H1 (cell line): ENCODE measurements at places on chromosomes 12 and 14.

DNA sequence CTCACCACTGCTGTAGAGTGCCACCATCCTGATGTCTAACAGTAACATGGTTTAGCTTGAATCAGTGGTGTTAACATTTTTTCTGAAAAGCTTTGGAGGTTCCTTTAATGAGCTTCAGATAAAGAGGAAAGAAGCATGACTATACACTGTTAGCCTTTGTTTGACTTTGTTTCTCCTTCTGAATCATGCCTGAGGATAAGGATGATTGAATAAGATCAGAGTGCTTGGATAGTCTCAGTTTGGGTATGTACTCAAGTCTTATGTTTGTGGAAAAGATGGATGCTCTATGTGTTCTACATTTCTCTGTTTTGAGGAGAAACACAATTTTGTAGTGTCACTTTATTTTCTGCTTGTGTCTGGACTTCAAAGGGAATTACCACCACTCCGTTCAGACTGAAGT is 42.0 kb downstream of the GPATCH2L start:
- no peak overlapping the region for H3K27ac ChIP-seq
- H3K27me3 ChIP-seq: no peaks in the 10 kb centered on the region
- H3K4me3 ChIP-seq: no peak overlapping the region
- H3K4me1 ChIP-seq: no peaks in the 10 kb centered on the region; the same call in 1 of the 2 replicates

DNA sequence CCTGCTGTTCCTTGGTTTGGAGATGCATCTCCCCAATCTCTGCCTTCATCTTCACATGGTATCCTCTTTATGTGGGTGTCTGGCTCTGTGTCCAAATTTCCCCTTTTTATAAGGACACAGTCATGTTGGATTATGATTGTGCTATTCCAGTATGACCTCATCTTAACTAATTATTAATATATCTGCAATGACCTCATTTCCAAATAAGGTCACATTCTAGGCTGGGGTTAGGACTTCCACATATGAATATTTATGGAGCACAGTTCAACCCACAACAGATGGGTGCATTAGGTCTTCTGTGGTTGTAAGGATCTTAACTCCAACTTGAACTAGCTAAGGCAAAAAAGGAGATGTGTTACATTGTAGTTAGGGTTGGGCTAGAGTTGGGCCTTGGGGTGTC is 69.4 kb downstream of the ADCK1 start:
- H3K36me3 ChIP-seq: no peaks in the 10 kb centered on the region
- DNase-seq: no peak
- H3K4me1 ChIP-seq: no peaks in the 10 kb centered on the region
- no peak overlapping the region for H3K4me3 ChIP-seq

- H3K4me1 ChIP-seq: no peaks in the 10 kb centered on the region
- H3K27ac ChIP-seq: no peak overlapping the region
- H3K36me3 ChIP-seq: peaks cover 5% of the 10 kb centered on the region
- H3K27me3 ChIP-seq: no peaks in the 10 kb centered on the region
- no peak for DNase-seq
- no peak overlapping the region for H3K4me3 ChIP-seq
Measured at GRCh38 chr12:116011217-116011616, 266.3 kb downstream of the MED13L start.

DNA sequence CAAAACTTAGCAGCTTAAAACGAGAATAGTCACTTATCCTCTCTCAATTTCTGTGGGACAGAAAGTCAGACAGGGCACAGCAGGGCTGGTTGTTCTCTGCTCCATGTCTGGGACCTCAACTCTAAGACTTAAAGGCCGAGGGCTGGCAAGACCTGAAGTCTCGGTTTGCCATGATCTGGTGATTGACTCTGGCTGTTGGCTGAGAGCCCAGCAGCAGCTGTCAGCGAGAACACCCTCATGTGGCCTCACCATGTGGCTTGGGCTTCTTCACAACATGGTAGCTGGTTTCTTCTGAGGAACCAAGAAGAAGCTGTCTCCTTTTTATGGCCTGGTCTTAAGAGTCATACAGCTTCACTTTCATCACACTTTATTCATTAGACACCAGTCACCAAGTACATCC is 1.7 kb upstream of the VASH1 start:
- no peak overlapping the region for H3K27ac ChIP-seq
- no peak for DNase-seq
- H3K4me3 ChIP-seq: no peak overlapping the region
- H3K36me3 ChIP-seq: no peaks in the 10 kb centered on the region

DNA sequence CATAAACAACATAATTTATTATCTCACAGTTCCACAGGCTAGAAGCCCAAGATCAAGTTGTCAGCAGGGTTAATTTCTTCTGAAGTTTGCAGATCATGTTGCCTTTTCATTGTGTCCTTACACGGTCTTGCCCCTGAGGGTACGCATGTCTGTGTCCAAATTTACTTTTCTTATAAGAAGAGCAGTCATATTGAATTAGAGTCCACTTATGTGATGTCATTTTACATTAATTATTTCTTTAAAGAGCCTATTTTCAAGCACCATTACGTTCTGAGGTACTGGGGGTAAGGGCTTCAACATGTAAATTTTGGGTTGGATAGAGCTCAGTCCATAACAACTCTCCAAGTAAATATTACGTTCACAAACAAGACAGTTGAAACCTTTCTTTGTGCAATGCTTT is 236.6 kb upstream of the OR4E1 start:
- H3K27ac ChIP-seq: no peak overlapping the region
- H3K27me3 ChIP-seq: no peaks in the 10 kb centered on the region
- no peak overlapping the region for H3K4me3 ChIP-seq
- H3K4me1 ChIP-seq: no peaks in the 10 kb centered on the region
- no peak for DNase-seq

GRCh38 chr12:96047229-96048211 is 12.1 kb upstream of the LTA4H start:
- no peak overlapping the region for H3K4me3 ChIP-seq
- H3K27ac ChIP-seq: no peak overlapping the region

DNA sequence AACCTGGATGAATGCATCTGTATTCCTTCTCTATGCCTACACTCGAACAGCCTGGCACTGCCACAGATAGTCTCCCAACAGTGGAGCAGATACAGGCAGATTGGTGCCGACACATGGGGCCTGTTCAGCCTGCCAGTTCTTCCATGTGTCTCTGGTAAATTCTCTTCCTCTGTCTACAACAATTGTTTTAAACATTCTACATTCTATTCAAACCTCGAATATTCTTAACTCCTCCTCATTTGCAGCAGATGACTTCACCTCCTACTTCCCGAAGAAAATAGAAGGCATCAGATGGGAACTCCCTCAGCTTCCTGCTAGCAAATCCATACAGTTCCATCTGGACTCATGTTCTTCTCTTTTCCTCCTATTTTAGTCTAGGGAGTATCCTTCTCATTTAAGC is 43.1 kb upstream of the OTOGL start:
- no peaks in the 10 kb centered on the region for H3K27me3 ChIP-seq
- no peak overlapping the region for H3K27ac ChIP-seq
- H3K4me3 ChIP-seq: no peak overlapping the region
- no peak for DNase-seq

- no peak overlapping the region for H3K27ac ChIP-seq
- H3K4me3 ChIP-seq: no peak overlapping the region
- H3K4me1 ChIP-seq: no peaks in the 10 kb centered on the region
- peak; percentile 63 for DNase-seq
- peaks cover 13% of the 10 kb centered on the region for H3K36me3 ChIP-seq
- H3K27me3 ChIP-seq: no peaks in the 10 kb centered on the region
Measured at GRCh38 chr12:56346675-56347074, 8.0 kb downstream of the IL23A start.

DNA sequence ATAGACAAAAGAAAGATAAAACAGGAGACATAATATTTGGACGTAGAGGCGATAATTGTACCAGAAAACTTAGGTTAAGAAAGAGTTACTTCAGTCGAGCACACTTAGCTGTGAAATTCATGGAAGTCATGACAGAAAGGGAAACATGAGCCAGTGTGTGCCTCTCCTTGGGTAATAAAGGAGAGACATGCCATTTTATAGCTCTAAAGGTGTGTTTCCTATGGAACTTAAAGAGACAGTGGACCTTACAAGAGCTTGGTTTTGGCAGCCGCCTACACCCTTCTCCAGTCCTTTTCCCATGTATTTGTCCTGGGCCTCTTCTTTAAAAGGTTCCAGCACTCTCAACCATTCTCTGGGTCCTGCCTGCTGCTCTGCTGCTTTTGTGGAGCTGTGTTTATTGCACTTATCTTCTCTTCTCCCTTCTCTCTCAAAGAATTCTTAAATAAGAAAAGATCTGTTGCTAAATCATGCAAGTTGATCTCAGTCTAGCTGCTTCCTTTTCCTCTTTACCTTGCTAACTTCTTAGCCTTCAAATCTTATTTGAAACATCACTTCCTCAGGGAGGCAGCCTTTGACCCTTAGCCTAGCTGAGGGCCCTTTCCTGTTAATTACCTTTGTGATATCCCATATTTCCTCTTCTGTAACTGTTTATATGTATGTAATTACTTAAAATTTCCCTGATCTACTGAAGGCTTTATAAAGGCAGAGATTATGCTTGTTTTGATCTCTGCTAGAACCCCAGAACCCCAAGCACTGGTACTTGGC is 81.8 kb upstream of the EVL start:
- no peaks in the 10 kb centered on the region for H3K27me3 ChIP-seq
- 0 out of 2 replicates have a peak, but pooled peaks cover 2% of the 10 kb centered on the region for H3K36me3 ChIP-seq
- H3K4me3 ChIP-seq: no peak overlapping the region
- H3K27ac ChIP-seq: no peak overlapping the region
- H3K4me1 ChIP-seq: no peaks in the 10 kb centered on the region

DNA sequence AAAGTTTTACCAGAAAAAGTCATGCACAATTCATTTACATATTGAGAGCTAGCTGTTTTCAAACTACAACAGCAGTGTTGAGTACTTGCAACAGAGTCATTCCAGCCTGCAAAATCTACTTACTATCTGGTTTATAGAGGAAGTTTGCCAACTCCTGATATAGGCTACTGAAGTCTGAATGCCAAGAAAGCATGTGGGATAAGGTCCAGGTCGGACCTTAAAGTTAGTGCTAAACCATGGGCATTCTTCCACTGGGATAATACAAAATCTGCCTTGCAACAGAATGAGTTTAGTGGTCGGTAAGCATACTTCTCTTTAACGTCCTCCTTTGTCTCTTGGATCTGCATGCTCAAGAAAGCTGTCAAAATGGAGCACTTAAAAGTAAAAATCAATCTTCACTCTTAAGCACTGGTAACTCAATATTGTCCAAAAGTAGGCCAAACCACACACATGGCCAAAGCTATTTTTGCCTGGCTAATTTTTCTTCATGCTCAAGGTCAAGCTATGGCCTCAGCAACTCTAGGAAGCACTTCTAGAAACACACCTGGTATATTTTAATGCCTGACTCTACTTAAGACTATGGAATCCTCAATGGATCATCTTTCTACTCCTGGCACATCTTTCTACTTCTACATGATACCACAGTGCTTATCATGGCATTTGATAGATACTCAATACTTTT is 364.9 kb upstream of the KITLG start:
- H3K4me1 ChIP-seq: no peaks in the 10 kb centered on the region
- H3K4me3 ChIP-seq: no peak overlapping the region
- DNase-seq: no peak
- no peaks in the 10 kb centered on the region; the same call in 1 of the 2 replicates for H3K27me3 ChIP-seq

DNA sequence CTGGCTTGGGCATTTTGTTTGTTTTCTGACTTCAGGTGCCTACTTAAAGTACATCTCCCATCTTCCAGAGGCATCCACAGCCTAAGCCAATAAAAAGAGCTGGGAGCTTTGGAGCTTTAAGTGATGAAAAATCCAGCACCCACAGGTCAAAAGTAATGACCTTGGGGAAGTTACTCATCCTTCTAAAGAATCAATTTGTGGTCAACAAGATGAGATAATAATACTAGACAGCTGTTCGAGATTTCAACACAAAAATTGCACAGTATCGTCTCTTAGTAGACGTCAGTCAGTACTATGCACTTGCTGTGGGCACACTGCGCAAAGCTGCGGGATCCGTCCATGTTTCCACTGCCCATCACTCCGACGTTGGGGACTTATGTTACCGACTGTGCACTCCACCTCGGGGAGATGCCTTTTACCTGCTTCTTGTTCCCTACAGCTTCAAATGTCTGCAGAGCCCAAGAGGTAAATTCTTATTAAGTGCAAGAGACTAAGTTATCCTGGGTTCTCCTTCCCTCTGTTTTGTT is 1.3 kb downstream of the ST8SIA1 start:
- H3K36me3 ChIP-seq: no peaks in the 10 kb centered on the region
- no peak overlapping the region for H3K27ac ChIP-seq
- H3K27me3 ChIP-seq: peaks cover 6% of the 10 kb centered on the region
- no peaks in the 10 kb centered on the region for H3K4me1 ChIP-seq
- H3K4me3 ChIP-seq: peak overlapping the region; percentile 75

DNA sequence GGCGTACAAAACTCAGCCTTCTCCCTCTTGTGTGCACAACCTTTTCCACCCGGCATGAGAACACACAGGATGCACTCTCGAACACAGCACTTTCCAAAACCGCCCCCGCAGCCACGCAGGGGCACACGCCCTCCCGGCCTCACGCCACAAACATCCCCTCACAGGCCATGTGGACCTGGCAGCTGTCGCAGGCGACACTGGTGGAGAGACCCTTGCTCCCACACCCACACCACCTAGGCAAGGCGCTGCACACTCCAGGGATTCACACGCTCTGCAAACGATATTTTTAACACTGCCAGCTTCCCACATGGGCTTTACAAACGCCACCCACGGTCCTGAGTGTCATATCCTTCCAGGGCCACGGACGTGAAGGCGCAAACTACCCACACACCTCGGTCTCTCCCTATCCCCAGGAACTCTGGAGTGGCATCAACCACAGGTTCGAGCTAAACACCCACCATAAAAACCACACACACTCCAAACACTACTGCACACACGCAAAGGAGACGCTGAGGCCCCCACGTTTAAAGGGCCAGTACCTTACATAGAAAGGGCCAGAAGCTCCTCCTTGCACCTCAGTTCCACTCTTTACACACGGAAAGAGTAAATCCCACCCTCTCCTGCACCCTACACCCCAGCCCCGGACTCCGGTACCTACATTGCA is 12.4 kb upstream of the ITGB7 start:
- no peak for DNase-seq
- H3K27me3 ChIP-seq: no peaks in the 10 kb centered on the region
- H3K36me3 ChIP-seq: peaks cover 6% of the 10 kb centered on the region; the same call in 1 of the 2 replicates
- H3K4me1 ChIP-seq: peaks cover 57% of the 10 kb centered on the region
- H3K4me3 ChIP-seq: peak overlapping the region; percentile 89

GRCh38 chr14:26925876-26926584 is 328.2 kb upstream of the NOVA1 start:
- H3K4me3 ChIP-seq: no peak overlapping the region
- no peaks in the 10 kb centered on the region for H3K27me3 ChIP-seq
- no peak for DNase-seq
- H3K27ac ChIP-seq: no peak overlapping the region

DNA sequence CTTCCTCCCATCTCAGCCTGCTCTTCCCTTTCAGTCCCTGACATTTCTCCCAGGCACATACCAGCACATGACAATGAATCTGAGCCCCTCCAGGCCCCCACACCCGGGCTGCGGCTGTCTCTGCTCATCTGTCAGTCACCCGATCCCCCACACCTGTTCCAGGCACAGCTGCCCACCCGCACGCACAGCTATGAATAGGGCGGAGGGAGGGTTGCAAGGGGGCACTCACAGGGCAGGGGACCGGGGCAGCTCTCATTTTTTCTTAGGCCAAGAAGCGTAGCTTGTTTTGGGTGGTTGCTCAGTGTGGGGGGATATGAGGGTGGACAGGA is 43.7 kb upstream of the TSPAN9 start:
- no peak overlapping the region for H3K4me3 ChIP-seq
- no peaks in the 10 kb centered on the region; the same call in 1 of the 2 replicates for H3K4me1 ChIP-seq
- H3K27ac ChIP-seq: no peak overlapping the region
- H3K36me3 ChIP-seq: peaks cover 20% of the 10 kb centered on the region
- no peaks in the 10 kb centered on the region for H3K27me3 ChIP-seq
